GDM1 (cell line): ENCODE measurements at places on chromosomes 2 and 18.
A peak's percentile ranks its signal among the peaks of the same experiment; 100 is the strongest.

- no peak for DNase-seq
These were observed 38.0 kb upstream of the SMCHD1 start for GRCh38 chr18:2617401-2617998.

DNA sequence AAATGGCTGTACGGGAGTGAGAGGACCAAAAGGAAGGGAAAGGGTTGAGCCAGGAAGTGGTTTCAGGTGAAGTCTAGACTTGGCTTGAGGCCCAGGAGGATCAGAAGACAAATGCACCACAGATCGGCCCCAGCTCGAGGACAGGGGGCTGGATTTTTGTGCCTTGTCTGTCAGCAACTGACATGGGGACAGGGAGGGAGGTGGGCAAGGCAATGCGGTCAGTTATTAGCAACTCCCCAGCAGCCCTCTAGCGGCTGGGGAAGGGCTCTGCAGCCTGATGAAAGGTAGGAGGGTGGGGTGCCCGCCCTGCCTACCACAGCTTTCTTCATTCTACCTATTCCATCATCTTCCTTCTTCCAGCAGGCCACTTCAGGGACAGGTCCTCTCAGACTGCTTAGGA lies 50.0 kb downstream of the CPO start:
- DNase-seq: no peak

GRCh38 chr2:215967590-215968378 lies 45.6 kb downstream of the MREG start:
- DNase-seq: no peak

GRCh38 chr2:10221976-10222870 lies 80.5 kb upstream of the HPCAL1 start:
- DNase-seq: no peak

GRCh38 chr2:151830961-151831360 lies 2.7 kb upstream of the ARL5A start:
- DNase-seq: no peak

DNA sequence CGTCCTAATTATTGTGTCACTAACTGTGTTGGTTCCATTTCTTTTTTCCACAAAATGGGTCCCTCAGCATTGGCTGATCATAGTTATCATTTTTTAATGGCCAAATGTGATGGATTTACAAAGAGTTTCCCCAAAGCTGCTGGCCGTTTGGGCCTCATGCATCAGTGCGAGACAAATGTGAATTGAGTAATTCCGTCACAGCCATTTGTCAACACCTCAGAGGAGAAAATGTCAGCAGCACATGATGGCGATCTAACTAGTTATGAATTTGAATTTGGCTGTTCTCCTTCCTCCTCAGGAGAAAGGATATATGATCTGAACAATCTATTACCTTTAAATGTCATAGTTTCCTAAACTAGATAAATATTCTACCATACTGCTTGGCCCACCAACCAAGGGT lies 54.9 kb upstream of the SP3 start:
- DNase-seq: no peak

GRCh38 chr18:24725644-24726415 lies 265.4 kb downstream of the HRH4 start:
- no peak for DNase-seq

DNA sequence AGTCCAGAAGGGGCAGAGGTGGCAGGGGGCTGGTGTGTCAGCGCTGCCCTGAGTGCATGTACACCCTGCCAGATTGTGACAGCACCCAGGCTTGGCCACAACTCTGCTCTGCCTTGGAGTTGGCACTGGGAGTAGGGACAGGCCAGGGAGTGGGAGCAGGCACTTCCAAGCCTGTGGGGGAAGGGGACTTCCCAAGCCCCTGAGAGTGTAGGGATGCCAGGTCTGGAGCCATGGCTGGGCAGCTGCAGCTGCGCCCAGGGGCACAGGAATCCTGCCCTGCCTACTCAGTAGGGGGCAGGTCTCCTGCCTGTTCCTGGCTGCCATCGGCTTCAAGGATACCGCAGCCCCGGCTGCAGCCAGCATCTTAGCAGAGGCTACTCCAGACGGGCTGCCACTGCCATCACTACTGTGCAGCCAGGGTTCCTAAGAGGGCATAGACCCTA lies 109.4 kb downstream of the CALCRL start:
- DNase-seq: no peak

DNA sequence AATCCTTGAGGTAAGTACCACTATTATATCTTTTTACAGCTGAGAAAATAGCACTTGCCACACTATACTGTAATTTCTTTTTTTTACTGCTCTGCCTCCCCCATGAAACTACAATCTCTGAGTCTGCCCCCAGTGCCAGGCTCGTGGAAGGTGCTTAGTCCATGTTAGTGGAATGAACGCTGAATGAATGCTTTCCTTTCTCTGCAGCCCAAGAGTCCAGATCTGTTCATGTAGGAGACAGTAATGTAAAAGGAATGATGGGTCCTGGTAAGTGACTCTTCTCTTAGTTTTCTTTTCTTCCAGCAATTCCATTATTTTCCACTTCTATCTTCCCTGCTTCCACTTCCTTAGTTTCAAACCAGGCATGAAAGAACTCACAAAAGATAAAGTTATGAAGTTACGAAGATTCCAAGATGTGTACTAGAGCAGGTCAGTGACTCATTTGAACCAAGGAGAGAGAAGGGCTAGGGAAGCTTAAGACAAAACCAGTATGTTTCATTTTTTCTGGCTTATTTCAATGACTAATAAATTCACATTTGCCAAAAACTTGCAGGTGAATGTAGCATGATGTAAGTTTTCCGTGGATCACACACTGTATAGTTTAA lies 46.0 kb downstream of the ARHGEF33 start:
- no peak for DNase-seq

GRCh38 chr2:55269645-55269990 lies 587 bp upstream of the MTIF2 start:
- no peak for DNase-seq

DNA sequence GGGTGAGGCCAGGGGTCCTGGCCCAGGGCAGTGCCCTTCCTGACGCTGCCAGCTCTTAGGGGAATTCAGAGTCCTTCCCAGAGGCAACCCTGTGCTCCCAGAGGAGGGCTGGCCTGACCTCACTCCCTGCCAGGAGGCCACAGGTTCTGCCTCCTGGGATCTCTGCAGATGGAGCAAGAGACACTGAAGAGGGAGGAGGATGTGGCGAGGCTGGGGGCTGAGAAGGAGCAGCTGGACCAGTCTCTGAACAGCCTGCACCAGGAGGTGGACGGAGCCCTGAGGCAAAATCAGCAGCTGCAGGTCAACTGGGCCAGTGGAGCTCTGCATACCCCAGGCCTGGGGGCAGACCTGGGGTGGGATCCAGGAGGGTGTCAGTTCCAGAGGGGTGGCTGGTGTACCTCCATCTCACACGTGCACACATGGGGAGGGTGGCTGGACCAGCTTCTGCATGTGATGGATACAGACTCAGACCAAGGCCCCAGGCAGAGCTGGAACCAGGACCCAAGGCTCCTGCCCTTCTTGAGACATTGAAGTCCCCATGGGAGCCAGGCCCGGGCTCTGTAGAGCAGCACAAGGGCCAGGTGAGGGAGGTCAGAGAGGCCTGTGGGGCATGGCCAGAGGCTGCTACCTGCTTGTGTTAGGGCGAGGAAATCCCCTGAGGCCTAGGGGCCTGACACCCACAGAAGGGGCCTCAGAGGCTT lies 9.7 kb upstream of the SNED1 start:
- DNase-seq: no peak

DNA sequence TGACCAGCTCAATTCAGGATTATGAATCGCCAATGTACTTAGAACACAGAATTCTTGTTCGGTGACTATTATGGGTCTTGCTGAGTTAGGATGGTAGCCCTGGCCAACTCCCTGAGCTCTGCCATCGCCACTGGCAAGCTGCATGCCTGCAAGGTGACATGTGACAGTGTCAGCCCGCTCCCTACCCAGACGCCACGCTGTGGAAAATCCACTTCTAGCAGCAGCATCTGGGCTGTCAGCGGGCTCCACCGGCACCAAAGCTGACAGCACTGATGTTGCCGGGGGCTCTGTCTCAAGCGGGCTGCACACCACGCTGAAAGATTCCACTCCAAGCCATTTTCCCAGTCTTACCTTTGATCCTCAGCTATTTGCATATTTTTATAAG lies 100.7 kb downstream of the MYT1L start:
- no peak for DNase-seq

GRCh38 chr2:226671141-226671676 lies 128.4 kb downstream of the IRS1 start:
- DNase-seq: no peak

GRCh38 chr2:202671317-202672035 lies 36.7 kb downstream of the FAM117B start:
- no peak for DNase-seq

DNA sequence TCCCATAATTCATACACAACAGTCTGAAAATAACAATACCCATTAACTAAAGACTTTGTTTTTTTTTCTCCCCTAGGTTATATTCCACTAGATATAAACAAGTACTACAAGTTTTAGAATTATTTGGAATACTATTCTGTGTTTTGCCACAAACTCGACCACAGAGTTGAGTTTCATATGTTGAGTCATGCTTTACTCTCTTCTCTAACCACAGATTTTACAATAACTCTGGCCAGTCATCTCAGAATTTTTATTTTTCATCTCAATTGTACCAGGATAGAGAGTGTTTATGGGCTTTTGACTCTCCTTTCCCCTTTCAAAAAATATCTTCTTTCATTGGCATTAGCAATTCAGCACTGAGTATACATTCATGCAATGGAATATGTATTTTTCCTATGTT lies 348.7 kb upstream of the GALNT5 start:
- DNase-seq: no peak

DNA sequence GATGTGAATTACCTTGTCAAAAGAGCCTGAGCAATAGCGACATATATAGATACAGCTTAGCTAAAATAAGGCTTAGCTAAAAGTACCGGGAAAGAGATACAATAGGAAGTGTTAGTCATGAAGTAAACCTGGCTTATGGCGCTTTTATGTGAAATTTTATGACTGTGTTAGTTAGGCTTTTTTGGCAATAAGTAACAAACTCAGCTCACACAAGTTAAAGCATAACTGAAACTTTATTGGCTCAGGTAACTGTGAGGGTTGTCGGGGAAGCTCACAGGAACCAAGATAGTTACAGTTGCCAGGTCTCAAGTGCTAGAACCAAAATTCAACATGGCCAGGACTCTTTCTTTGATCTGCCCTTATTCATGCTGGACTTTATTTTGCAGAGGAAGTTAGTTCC lies 925.0 kb upstream of the GYPC start:
- DNase-seq: no peak

- DNase-seq: no peak
These were observed 46.7 kb downstream of the NDUFA10 start for GRCh38 chr2:239978411-239978810.

- DNase-seq: no peak
These were observed 3.4 kb upstream of the PAX8 start for GRCh38 chr2:113281910-113282746.

DNA sequence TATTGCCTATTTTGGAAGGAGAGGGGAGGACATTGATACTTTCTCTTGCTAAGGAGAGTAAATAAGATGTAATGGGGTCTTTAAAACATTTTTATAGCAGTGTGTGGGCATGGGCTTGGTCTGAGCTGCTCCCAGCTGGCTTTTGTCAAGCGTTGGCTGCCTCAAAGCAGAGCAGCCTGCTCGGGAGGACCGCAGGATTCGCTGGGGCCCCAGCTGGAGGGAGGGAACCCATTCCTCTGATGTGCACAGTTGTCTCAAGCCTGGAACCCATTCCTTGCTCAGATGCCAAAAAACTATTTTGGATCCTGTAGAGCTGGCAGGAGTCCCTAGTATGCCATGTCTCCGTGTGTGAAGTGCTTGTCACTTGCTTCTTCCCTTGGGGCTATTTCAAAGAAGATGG lies 59.4 kb upstream of the RMDN2 start:
- no peak for DNase-seq

DNA sequence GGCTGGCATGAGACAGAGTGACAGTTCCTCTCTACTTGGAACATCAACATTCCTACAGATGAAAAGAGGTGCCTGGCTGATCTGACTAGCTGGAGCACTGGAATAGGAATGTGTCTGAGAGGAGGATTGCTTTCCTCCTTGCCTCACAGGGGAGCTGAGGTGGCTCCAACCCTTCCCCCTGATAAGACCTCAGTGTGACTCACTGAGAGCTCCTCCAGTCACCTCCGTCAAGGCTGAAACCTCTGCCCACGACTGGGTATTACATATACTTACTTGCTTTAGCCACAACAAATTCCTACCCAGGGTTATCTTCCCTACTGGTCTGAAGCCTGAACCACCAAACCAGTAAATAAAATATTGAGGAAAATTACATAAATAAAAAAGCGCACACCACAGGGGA lies 342.7 kb upstream of the REG3G start:
- DNase-seq: no peak

DNA sequence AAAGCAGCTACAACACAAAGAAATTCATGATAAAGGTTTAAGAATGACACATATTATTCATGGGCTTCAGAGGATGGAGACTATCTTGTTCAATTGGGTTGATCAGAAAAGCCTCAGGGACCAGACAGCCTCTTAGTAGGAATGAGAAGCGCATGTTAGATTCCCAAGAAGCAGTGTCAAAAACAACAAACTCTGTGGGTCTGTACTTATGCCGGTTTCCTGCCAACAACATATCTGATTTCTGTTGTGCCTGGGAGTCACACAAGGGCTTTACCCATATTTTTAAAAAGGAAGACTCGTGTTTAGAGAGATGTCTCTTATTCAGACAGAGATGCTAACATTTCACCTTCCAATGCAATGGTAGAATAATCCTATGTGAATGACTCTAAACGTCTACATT lies 2180.6 kb upstream of the CELF4 start:
- DNase-seq: no peak

DNA sequence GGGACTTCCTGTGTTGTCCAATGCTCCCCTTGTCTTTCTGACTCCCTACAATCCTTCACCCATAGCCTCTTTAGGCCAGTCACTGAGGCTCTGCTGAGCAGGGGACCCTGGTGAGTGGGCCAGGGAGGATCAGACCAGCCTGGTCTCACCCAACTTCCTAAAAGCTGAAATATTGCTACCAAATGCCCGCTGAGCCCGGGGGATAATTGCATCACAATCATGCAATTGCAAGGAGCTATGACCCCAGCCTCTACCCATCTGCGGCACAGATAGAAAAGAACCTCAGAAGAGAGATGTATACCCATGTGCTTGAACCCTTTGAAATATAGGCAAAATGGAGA lies 3.7 kb upstream of the SP100 start:
- DNase-seq: no peak

GRCh38 chr2:109260886-109261700 lies 132.1 kb downstream of the SH3RF3 start:
- DNase-seq: peak; percentile 27

DNA sequence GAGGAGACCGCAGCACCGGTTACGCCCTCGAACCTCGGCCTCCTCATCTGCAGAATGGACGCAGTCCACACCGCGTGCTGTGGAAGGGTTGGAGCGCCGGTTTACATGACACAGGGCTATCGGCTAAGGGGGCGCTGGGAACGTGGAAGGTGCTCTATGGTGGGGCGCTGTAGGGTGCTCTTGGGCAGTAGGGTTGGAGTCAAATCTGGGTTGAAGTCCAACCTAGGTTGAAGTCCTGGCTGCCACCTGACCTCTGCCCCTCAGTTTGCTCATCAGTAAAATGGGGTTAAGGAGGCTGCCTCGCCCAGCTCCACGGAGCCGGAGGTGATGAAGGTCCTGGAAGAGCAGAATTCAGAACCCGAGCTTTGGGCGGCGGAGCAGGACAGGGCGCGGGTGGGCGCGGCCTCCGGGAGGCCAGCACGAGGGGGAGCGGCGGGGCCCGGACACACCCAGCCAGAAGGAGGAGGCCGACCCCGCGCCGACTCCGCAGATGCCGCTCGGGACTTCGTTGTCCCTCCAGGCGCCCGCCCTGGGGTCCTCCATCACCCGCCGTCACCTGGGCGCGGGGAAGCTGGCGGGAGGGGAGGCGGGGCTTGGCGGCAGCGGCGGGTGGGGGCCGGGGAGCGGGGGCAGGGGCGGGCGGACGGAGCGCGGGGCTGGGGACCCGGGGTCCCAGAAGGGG lies 558 bp upstream of the GAREM2 start:
- no peak for DNase-seq
